GDM1 (cell line): ENCODE measurements at places on chromosomes 6 and 20.

GRCh38 chr20:63457737-63458136, 14.7 kb downstream of the KCNQ2 start:
- DNase-seq = no peak

DNA sequence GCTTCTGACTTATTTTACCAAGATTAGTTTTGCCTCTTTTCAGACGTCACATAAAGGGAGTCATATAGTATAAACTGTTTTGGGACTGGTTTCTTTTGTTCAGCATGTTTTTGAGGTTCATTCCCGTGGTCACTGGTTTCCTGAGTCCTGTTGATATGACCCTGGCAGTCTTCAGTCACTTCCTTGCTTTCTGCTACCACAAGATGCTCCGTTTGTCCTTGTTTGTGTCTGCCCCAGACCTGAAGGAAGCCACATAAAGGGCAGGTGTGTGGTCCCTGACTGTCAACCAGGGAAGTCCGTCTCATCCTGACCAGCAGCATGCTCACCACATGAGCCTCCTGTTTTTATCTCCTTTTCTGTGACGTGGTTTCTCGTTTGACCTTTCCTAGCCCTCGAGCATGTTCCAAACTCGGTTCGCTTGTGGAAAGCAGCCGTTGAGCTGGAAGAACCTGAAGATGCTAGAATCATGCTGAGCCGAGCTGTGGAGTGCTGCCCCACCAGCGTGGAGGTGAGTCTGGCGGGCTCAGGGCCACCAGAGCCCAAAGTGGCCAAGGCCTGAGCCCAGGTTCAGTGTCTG, 26.1 kb upstream of the C20orf204 start:
- DNase-seq = no peak

DNA sequence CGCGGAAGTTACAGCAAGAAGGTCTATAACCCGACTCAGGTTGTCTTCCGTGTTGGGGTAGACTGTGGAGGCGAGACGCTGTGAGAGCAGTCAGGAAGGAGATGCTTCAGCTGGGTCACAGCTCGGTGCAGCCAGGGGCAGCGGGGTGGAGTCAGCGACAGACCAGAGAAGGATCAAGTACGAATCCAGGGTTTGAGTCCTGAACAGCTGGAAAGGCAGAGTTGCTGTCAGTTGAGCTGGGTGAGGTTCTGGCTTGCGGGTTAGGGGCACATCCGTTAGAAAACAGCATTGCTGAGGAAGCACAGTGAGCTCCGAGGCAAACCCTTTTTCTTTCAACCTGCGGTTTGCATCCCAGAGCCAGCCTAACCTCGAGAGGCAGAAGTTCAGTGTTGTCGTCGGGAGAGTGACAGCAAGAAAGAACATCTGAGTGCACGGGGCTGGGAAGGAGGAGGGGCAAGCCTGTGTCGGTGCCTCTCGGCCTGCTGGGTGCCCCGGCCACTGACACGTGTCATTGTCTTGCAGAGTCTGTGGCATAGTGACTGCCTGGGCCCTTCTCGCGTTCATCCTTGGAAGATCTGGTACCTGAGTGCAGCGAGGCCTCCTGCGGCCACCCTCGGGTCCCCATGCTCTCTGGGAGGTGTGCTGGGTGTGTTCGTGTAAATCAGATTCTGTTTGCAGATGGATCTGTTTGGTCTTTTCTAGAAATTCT, 20.0 kb downstream of the PNLDC1 start:
- peak; percentile 95 for DNase-seq

- no peak for DNase-seq
Measured at GRCh38 chr20:57553376-57554018, 7.4 kb upstream of the PCK1 start.

DNA sequence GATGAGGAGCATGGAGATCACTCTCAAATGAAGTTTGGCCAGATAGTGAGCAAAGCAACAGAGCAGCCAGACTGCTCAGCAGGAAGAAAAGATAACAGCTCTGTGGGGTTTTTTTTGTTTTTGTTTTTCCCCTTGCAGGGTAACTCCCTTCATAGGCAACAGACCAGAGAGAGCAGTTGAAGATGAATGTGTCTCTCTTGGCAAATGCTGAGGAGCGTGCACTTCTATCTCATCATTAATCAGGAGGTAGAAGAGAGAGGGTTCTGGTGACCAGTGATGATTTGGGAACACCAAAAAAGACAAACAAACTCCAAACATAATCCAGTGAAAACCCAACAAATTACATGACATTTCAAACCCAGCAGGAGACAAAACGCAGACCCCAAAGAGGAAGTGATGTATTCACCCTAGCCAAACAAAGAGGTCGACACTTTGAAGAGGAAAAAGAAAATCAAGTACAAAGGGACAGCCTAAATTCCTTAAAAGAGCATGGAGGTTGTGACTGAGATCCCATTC, 66.2 kb upstream of the RREB1 start:
- DNase-seq = no peak

GRCh38 chr6:49552596-49552995, 2.1 kb downstream of the C6orf141 start:
- no peak for DNase-seq

DNA sequence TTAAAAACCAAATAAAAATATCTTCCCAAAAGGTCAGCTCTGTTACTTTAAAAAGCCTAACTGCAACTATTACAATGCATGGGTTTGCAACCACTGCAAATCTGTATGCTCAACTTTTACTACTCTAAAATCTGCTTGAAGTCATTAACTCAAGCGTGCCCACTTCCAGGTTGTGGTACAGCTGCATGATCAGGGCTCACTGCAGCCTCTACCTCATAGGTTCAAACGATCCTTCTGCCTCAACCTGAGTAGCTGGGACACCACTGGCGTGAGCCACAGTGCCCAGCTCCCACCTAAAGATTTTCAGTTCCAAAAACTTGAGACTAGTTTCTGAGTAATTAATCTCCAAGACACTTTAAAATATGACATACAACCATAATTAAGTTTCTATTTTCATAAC, 8.2 kb downstream of the DIDO1 start:
- no peak for DNase-seq

DNA sequence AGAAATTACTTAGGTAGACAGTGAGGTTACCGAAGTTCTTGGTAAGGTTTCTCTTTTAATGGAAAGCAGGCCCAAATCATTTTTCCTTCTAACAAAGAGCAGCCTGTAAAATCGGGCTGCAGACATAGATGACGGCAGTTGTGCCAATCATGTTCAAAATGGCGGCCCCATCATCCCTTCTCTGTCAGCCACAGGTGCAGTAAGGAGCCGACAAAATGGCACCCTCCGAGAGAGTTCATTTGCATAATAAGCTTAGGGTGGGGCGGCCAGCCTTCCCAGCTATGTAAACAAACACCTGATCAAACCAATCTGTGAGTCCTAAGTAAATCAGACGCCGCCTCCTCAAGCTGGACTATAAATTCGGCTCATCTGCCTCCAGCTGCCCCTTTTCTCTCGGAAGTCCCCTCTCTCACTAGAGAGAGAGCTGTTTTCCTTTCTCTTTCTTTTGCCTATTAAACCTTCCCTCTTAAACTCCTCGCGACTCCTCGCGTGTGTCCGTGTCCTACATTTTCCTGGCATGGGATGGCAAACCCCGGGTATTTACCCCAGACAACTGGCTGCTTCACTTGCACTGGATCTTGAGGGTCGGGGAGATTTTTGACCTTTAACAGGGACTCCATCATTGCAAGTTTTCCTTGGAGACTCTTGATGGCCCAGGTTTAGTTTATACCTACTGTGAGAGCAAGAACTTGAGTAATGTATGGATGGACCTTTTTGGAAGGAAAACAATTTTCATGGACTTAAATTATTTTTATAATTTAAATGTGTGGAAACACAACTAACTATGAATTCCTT, 8.9 kb upstream of the DDR1 start:
- no peak for DNase-seq
